ENCODE measurements at places on chromosomes 11 and 22.

- DNase-seq, result no peak
Measured at GRCh38 chr11:77093056-77093891, 9.4 kb upstream of the OMP start.

GRCh38 chr11:32131321-32131720 lies 40.4 kb downstream of the RCN1 start:
- no peak for DNase-seq

- DNase-seq, result no peak
Measured at GRCh38 chr22:27460591-27461347, 340.8 kb downstream of the MN1 start.

- no peak for DNase-seq
Measured at GRCh38 chr22:19208287-19208847, 29.8 kb upstream of the SLC25A1 start.

DNA sequence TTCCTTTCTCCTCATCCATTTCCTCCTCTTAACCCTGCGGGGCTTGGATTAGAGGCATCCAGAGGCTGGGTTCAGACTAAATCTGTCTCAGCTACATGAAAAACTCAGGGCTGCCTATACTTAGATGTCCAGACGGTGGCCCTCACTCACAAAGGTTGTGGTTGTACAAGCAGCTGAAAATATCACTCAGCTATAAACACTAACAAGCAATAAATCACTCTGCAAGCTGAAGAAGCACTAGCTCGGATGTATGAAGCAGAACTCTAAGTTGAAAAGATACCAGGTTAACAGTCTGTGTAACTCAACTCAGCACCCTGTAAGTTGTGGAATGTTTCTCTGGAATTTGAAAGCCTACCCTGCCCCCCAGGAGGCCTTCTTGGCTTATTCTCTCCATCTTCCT lies 82.9 kb downstream of the EXT2 start:
- DNase-seq, result no peak

- no peak for DNase-seq
Measured at GRCh38 chr11:100805506-100806199, 118.6 kb downstream of the ARHGAP42 start.

Data from GM19239 (cell line).